ENCODE measurements at places on chromosomes 11 and 22.
A peak's percentile ranks its signal among the peaks of the same experiment; 100 is the strongest.

DNA sequence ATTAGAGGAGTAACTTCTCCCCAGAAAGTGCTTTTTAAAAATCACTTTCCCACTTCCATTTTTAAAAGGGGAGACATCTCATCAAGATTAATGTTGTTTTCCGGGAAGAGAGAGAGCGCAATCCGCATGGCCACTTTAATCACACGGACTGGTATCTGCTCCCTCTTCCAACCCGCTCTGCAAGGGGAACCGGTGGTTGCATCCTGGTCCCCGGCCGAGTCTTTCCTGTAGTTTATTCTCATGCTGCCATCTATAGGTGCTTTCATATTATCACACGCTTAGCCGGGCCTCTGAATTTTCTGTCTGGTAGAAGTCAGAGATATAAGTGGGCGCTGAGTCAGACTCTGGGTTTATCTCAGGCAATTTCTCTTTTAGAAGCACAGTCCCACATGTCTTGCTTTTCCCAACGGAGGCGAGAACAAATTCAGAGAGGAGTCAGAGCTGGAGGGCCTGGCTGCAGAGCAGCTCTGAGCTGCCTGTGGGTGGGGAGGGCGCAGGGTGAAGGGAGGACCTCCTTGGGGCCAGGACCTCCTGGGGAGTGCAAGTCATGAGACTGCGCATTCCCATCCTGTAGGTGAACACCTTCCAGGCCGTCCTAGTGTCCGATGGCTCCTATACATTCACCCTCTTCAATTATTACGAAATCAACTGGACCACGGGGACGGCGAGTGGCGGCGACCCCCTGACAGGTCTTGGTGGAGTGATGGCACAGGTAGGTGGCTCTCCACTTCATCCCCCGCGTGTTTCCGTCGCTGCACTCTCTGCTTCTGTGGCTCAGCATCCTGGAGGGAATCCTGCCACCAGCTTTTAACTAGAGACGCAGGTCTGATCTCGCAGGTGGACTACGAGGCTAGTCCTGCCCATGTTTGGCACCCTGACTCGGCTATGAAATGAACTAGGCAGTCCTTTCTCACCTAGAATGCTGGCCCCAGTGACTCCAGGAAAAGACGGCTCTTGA lies 11.7 kb downstream of the TECTA start:
- DNase-seq: peak; percentile 41

DNA sequence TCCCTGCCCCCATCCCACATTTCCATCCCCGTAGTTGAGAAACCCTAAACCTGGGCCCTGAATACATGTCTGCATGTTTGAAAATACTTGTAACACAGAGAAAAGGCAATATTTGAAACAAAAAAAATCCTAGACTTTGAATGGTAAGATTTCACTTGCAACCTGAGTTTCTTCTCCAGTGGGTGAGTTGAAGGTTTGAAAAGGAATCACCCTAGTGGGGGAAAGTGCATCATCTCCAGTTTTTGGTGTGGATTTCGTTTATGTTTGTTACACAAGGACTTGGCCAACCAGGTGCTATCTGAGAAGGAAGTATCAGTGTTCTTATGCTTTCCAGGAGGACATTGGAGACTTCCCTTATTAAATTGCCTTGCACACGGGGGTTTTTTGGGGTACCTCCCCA lies 90.4 kb downstream of the ABTB2 start:
- DNase-seq: no peak

DNA sequence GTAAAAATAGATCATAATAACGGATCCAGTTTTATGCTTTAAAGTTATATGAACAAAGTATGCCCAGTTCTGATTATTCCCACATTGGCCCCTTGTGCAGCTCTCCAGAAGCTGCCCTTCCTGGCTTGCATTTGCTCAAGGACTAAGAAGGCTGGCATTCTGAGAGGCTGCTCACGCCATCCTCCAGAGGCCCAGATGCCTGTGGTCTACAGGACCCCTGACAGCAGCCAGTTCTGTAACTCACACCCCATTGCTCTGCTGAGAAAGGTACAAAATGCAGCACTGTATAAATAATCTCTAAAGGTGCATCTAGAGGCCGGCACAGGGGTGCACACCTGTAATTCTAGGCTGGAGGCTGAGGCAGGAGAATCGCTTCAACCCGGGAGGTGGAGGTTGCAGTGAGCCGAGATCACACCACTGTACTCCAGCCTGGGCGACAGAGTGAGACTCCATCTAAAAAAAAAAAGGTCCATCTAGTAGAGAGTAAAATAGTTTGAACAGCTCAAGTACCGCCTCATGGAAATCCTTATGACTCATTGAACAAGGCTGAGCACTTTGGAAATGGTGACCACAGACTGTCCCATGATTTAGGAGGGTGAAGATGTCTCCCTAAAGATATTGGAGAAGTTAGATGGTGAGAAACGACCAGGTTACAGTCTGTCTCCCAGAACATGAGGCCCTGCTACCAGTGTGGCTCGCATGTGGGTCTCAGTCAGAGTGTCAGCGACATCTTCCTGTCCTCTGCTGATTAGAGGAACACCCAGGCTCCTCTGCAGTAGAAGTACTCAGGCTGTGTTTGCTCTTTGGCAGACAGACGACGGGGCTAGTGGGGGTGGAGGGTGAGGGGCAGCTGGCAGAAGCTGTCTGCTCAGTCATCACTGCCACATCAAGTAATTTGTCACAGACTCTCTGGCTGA lies 56.3 kb downstream of the KREMEN1 start:
- no peak for DNase-seq

DNA sequence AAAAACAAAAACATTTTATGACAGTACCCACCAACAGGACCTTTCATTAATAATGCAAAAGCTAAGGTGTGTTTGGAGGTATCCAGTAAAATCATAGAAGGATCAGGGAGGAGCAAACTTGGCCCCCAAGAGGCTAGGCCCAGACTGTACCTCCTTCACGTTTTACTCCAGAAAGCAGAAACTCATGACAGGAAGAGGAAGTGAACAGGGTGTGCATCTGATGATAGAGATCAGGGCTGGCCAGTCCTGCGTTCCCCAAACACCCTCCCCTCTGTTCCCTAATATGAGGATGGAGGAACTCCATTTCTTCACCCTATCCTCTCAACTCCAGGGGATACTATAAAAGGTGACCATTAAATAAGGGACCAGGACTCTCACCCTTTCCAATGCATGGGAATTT lies 10.2 kb upstream of the MS4A12 start:
- no peak for DNase-seq

GRCh38 chr11:44149651-44150050 lies 54.2 kb downstream of the EXT2 start:
- peak; percentile 19 for DNase-seq

- no peak for DNase-seq
Measured at GRCh38 chr11:117980280-117980679, 5.9 kb upstream of the IL10RA start.
